Endodermal cell (in vitro differentiated cells): ENCODE measurements at places on chromosomes 7 and 10.

DNA sequence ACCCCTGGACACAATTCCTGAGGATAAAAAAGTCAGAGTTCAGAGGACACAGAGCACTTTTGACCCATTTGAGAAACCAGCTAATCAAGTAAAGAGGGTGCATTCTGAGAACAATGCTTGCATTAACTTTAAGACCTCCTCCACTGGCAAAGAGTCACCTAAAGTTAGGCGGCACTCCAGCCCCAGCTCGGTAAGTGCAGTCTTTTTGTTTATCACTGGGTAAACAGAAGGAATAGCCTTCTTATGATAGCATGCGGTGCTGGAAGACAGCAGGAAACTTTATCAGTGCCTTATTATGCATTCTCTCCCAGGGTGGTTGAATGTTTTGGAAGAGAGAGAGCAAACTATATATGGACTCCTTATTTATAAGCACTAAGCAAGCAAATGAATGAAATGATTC lies 130.5 kb downstream of the CDK14 start:
- peak; percentile 55 for DNase-seq

DNA sequence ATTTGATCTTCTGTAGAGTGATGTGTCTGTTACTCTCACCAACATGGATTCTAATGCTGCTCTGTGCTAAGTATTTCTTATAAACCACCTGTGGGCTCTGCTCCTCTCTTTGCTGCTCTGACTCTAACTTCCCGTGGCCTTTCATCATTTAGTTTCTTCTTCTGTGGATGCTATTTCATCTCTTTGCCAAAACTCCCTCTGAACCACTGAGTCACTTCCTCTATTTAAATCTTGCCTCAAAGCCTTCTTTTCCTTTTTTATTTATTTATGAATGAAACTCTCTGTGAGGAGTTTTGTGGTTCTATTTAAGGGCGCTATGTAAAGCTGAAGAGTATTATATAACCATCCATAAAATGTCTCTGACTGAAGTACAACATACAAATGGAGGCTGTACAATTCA lies 538.5 kb downstream of the SUGCT start:
- no peak for DNase-seq

GRCh38 chr10:130022511-130023299 lies 58.6 kb upstream of the EBF3 start:
- DNase-seq, result no peak

- no peak for DNase-seq
These were observed 8.4 kb upstream of the PDCD4 start for GRCh38 chr10:110863361-110863760.

GRCh38 chr7:37365405-37365804 lies 83.3 kb downstream of the ELMO1 start:
- no peak for DNase-seq

- DNase-seq, result no peak
These were observed 77.9 kb downstream of the MRPL32 start for GRCh38 chr7:43010061-43010460.

GRCh38 chr10:5070648-5071410 lies 23.4 kb upstream of the AKR1C3 start:
- no peak for DNase-seq

DNA sequence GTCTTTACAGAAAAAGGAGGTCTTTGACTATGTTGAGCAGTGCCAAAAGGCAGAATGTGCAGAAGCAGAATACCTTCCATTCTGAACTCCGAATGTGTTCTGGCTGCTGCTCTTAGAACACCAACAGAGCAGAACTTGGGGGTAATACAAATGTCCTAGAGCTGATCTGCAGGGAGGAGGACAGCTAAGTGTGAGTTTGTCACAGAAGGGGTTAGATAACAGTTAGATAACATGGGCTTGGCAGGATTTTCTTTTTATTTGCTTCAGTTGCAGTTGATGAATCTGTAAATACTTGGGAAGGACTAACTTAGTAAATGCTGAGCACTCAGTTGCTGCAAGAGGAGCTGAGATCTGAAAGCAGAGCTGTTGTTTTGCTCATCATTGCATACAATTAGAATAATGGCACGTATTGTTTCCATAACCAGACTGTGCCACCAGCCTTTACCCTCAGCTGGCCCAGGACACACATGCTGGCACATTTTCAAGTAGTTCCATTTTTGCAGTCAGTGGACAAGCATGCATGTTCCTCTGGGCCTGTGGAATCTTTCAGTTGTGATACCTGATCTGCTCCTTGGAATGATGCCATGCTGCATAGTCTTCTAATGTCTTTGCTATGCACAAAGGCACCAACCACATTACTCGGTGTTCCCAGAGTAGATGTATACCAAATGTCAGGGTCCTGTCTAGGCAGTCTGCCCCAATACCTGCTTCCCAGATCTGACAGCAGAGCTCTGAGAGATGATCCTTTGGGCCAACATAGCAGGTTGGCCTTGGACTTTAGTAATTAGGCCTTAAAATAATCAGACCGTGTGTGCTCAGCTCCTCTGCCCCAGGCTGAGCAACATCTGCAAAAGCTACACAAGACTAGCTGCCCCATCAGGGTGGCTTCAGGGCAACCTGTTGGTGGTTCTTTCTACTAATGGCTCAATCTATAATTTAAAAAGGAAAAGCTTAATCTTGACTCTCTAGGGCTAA lies 55.7 kb downstream of the GSDME start:
- DNase-seq, result no peak

DNA sequence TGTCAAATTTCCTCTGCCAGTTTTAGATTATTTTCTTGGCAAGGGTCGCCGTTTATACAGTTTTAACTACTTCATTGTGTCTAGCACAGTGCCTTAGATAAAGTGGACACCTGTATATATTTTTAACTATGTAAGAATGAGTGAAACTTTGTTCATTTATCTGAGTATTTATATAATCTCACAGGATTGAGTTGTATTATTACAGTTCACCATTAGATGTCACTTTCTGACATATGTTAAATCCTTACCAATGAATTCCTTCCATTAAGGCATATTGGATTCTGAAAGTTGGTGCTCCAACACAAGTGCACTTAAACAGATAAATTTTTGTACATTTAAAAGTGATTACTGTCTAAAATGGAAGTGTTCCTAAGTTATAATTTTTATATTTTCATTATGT lies 43.0 kb downstream of the ZMYND11 start:
- no peak for DNase-seq

DNA sequence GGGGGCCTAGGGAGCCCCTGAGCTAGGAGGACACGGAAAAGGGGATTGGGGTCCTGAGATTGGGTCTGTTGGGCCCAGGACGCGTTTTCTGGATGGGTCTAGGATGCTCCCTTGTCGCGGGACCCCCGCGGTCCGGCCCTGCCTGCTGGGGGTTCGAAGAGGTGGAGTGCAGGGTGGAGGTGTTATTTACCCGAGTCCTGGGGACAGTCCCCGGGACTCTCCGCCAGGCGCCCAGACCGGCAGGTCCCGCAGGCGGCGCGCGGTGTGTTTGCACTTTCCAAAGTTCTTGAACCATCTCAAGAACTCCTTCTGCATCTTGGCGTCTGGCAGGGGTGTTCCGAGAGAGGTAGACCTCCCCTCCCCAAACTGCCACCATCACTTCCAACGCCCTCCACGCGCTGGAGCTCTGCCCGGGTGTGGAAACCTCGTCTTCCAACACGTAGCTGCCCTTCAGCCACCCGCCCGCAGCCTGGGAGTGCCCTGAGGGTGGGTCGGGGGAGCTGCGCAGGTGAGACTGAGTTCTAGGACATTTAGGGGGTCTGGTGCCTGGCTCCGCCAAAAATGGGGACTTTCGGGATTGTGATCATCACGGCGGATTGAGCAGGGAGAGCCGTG lies 569 bp downstream of the CAV1 start:
- DNase-seq, result peak; percentile 82

DNA sequence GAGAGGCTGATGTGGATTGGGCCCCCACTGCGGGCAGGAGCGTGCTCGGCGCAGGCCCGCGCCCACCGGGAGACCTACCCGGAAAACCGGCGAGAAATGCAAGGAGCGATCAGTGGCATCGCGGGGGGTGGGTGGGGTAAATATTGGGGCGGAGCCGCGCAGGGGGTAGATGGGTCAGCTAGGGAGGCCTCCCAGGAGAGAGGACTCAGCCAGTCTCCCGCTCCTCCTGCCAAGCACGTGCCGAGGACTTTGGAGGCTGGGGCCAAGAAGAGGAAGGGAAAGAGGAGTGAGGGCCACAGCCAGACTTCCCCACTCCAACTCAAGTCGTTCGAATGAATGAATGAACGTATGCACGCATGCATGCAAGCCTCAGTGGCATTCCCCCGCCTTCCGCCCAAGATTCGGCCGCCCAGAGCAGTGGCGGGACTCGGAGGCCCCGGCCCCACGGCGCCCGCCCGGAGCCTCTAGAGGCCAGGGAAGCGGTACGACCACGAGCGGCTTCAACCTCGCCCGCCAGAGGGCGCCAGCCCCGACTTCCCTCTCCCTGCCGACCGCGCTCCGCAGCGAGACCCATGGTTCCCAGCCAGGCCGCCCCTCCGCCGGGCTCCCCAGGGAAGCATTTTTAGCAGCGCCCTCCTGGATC lies 3.6 kb downstream of the NPM3 start:
- peak; percentile 96 for DNase-seq
